Activated CD8-positive, alpha-beta memory T cell treated with anti-CD3 and anti-CD28 coated beads for 4 hours (primary cell): ENCODE measurements at places on chromosomes 3 and 15.

DNA sequence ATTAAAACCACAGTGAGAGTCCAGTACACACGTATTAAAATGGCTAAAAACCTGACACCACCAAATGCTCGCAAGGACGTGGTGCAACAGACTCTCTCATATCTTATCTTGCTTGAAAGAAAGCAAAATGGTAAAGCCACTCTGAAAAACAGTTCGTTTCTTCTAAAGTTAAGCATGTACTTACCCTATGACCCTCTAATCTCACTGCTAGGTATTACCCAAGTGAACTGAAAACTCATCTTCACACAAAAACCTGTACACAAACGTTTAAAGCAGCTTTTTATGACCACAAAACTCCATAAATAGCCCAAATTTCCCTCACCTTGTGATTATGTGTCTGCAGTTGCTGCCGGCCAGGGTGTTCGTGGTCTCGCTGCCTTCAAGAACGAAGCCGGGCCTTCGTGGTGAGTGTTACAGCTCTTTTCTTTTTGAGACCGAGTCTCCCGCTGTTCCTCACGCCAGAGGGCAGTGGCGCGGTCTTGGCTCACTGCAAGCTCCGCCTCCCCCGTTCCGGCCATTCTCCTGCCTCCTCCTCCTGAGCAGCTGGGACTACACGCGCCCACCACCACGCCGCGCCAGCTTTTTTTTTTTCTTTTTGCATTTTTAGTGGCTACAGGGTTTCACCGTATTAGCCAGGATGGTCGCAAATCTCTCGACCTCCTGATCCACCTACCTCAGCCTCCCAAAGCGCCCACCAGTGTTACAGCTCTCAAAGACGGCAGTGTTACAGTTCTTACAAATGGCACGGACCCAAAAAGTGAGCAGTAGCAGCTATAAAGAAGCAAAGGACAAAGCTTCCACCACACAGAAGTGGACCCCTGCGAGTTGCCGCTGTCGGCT is 165.4 kb downstream of the TJP1 start:
- no peak for DNase-seq

DNA sequence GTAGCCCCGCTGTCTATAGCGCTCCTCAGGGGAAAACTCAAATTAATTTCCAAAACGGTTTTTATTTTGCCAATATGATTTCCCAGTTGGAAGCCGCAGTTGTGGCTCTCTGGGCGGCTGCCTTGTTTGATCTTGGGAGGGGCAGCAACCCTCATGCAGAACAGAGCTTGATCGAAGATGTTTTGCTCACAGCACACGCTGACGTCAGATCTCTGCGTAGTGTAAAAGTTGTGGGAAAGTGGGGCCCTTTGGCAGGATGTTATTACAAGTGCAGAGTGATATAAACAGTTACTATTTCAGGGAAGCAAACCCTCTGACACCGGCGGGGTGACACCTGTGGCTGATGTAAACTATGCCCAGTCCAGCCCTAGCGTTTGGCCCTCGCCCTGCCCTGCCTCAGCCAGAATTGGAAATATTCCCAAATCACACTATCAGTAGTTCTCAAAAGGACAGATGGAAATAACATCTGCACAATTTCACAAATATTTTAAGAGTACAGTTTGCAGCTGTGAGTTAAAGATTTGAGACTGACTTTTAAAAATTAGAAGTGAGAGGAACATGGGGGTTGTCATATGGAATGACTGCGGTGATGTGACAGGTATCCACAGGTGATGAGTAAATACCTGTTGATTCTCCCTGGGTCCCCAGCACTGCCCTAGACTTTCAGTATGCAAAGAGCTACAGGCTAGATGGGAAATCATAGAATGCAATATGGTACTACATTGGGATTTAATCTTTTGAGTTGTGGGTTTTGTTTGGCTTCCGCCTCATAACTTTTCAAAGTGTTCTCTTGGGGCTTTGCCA is 1.7 kb downstream of the SYNM start:
- no peak for DNase-seq

- DNase-seq = no peak
Measured at GRCh38 chr3:175890066-175890465, 1030.9 kb downstream of the NAALADL2 start.

GRCh38 chr3:12979151-12979946 is 93.9 kb downstream of the IQSEC1 start:
- no peak for DNase-seq

GRCh38 chr3:123155471-123156011 is 46.2 kb upstream of the SEC22A start:
- no peak for DNase-seq

- no peak for DNase-seq
Measured at GRCh38 chr15:74621936-74622335, 6.3 kb downstream of the CLK3 start.

DNA sequence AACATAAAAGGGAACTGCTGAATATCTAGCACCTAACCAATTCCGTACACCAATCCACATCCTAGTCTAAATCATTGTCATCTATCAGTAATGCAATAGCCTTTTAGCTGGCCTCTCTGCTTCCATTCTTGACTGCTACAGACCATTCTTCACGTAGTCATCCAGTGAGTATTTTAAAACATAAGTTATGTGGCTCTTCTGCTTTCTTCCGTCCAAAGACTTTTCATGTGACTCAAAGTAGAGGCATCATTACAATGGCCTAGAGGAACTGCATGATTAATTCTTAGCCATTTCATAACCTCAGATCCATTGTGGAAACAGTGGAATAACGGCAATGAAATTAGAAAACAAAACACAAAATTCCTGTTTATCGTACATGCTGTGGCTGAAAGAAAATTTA is 88.9 kb upstream of the CBLB start:
- no peak for DNase-seq

DNA sequence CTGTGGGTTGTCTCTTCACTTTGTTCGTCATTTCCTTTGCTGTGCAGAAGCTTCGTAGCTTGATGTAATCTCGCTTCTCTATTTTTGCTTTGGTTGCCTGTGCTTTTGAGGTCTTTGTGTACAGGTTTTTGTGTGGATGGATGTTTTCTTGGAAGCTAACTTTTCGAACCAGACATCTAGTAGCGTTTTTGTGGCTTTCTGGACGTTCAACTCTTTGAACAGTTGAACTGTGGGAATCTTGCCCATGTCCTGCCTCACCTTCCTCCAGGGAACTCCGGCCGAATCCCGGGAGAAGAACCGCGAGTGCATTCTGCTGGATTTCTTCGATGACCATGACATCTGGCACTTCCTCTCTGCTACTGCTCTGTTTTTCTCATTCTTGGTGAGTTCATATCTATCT is 70.6 kb downstream of the USF3 start:
- DNase-seq = no peak

- no peak for DNase-seq
Measured at GRCh38 chr3:158494673-158495072, 76.3 kb upstream of the MLF1 start.

GRCh38 chr15:59812250-59812870 is 123.2 kb upstream of the BNIP2 start:
- DNase-seq = no peak

- no peak for DNase-seq
Measured at GRCh38 chr3:144774897-144775296, 803.3 kb downstream of the DIPK2A start.

DNA sequence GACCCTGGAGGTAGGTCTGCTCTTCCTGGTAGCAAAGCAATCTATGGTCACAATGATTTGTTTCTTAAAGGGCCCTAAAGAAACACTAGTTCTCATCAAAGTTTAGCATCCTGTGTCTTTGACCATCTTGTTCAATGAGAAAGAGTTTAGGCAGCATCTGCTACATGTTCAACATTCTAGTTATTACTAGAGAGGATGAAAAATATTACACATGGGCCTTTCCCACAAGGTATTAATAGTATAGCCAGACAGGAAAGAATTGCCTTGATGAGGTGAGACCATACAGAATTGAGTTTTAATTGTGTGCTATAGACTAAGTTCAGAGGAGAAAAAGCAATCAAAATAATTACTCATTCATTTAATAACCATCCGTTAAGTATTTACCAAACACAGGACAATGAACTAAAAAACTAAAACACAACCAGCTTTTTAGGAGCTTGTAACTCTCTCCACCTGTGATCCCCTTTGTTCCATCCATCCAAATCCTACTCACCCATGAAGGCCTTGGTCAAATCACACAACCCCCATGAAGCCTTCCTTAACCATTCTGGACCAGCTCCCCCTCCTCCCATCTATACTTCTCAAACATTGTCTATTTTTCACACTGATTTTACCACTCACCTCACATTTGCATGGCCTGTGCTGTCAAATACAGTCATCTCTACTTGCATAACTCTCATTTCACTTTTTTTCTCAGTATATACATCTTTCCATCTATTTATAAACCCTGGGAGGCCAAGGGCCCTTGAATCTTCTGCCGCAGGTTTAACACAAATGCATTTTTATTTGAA is 122.9 kb downstream of the RORA start:
- DNase-seq = no peak

GRCh38 chr3:122235147-122235546 is 51.7 kb downstream of the CASR start:
- DNase-seq = no peak

GRCh38 chr15:68433551-68433950 is 1.6 kb upstream of the ITGA11 start:
- no peak for DNase-seq

- DNase-seq = no peak
Measured at GRCh38 chr15:37252530-37252929, 152.2 kb upstream of the MEIS2 start.

DNA sequence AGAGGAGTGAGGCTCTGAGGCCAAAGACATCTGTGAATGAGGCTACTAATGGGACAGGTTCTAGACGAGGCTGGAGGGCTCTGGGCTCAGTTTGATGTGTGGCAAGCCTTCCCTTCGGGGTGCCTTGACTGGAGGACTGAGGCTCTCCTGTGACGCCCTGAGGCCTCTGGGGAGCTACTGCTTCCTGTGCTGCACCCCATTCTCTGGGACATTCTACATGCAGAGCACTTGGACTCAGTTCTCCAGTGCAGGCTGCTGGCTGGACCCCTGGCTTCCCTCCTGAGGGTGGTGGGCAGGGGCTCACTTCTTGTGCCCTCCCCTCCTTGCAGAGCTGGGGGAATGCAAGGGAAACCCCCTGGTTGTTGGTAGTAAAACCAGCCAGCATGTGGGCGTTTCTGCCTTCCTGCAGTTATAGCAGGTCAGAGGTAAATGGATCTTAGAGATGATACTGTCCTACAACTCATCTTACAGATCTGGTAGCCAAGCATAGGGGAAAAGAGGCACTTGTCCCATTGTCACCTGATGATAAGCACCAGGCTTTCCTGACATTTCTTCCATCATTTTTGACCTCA is 133.3 kb downstream of the CHDH start:
- no peak for DNase-seq

DNA sequence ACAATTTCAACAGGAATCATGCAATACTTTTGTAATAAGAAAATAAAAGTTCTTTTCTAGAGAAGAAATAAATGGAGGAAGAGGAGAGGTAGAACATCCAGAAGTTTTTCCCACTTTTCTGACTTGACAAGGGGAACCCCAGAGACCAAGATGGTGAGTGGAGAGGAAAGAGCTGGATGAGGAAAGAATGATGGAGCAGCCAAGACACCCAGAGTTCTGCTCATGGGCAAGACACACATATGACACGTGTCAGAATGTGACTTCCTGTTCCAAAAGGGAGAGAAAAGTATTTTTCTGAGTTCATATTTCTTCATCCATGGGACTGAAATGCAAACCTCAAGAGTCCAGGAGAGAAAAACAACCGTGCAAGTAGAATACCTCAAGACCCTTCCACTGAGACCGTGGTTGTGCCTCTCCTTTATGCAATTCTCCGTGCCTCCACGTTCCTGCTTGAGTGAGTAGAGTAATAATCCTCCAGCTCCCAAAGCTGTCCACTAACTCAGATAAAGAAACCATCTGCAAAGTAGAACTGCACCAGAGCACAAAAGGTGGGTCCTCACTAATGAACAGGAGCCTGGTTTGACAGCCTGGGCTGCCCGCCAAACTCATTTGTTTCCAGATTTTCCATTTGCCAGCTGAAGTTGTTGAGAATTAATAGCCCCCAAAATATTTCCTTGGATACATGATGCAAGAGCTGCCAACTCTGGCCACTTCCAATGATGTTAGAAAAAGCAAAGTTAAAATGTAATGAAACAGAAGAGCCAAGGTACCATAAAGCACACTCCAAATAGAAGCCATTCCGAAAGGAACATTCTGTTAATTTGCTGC is 272.6 kb upstream of the IGF1R start:
- no peak for DNase-seq

GRCh38 chr15:63715818-63716217 is 117.9 kb downstream of the HERC1 start:
- no peak for DNase-seq

GRCh38 chr3:98326945-98327344 is 26.7 kb upstream of the OR5K4 start:
- DNase-seq = no peak

DNA sequence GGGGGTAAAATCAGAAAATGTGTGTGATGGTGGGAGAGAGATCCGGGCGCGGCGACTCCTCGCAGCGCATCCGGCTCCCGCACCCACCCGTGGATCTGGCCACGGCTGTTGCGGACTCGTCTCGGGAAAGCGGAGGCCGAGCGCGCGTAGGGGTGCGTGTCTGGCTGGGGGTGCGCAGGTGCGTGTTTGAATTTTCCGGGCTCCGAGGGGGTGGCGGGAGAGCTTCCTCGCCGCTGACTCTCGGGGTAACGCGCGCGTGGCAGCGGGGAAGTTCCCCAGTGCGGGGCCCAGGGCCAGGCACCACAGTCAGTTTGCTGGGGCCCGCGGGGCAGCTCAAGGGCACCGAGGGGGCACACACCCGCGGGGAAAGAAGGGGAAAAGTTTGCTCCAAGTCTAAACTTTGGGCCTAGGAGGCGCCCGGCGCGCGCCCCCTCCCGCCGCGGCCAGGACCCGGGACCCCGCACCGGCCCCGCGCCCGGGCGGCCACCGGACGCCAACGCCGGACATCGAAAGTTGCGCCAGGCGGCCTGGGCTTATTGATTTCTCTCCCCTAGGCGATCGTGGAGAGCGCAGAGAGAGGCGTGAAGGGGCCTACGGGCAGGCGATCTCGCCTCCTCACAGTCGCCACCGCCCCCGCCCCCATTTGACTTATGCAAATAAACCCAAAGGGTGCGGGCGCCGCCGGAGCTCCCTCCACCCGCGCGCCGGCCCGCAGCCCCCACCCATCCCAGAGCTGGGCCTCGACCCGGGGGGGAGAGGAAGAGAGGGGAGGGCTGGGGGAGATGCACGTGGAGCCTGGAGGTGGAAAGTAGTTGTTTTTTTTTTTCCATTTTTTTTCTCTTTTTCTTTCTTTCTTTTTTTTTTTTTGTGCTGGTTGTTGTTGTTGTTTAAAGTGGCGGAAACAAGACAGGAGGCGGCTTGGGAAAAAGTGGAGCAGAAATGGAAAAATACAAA is 639 bp downstream of the FOXP1 start:
- DNase-seq = peak; percentile 46

- DNase-seq = no peak
Measured at GRCh38 chr3:32347343-32348125, 44.1 kb upstream of the CMTM7 start.

DNA sequence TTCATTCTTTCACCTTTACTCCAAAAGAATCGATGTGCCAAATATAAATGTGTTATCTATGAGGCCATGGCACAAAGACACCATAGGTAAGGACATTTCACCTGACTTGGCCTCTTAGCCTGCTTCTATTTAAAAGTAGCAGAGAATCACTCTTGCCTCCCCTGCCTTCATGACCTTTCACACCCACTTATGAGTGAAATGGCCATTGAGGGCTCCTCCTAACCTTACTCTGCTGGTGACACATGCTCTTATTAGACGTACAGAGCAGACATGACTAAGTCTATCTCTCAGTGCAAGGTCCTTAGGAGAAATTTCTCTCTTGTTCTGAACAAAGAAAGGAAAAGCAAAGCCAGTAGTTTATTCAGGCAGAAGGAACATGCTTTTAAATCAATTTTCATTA is 150.7 kb downstream of the LRTM1 start:
- DNase-seq = no peak

GRCh38 chr15:66292571-66293418 is 573 bp upstream of the DIS3L start:
- no peak for DNase-seq
